CD8-positive, alpha-beta memory T cell (primary cell): ENCODE measurements at places on chromosomes 1 and 21. TPM values are rescaled to one million over a fixed set of nuclear protein-coding genes. Genes with fewer than 3 reads are reported as not detected.

DNA sequence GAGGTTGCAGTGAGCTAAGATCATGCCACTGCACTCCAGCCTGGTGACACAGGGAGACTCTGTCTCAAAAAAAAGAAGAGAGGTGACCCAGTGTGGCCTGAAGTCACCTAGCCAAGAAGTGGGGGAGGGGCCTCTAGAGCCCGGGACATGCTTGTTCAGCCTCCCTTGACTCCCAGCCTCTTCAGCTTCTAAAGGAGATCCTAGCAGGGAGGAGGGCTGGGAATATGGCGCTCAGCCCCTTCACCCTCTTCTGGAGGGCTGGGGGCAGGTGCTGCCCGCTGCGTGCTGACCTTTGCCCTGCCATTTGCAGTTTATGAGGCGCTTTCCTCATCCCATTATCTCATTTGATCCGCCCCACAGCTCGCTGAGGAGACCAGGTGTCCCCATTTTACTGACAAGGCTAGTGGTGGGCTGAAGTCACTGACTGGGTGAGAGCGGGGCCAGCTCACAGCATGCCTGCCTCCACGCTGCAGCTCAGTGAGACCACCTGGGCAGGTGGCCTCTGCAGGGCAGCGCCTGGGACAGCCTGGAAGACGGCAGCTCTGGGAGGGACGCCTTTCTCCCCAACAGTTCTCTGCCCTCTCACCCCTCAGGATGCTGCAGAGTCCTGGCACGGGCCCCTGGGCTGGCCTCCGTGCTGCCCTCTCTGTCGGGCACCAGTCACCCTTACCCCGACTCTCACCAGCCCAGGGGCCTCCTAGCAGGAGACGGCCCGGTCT, 7.5 kb downstream of the ELF3 start:
- no peak for DNase-seq

DNA sequence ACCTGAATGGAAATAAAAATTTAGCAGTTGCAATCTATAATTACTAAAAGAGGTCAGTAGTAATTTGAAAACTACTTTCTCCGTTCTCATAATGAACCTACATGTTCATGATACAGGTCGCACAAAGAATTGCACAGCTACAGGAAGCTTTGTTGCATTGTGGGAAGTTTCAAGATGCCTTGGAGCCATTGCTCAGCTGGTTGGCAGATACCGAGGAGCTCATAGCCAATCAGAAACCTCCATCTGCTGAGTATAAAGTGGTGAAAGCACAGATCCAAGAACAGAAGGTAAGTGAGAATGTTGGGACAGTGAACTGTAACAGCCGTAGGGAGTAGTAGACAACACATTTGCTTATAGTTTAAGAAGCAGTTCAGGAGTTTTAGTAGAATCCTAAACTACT, 68.8 kb upstream of the BMP8A start:
- no peak for DNase-seq

DNA sequence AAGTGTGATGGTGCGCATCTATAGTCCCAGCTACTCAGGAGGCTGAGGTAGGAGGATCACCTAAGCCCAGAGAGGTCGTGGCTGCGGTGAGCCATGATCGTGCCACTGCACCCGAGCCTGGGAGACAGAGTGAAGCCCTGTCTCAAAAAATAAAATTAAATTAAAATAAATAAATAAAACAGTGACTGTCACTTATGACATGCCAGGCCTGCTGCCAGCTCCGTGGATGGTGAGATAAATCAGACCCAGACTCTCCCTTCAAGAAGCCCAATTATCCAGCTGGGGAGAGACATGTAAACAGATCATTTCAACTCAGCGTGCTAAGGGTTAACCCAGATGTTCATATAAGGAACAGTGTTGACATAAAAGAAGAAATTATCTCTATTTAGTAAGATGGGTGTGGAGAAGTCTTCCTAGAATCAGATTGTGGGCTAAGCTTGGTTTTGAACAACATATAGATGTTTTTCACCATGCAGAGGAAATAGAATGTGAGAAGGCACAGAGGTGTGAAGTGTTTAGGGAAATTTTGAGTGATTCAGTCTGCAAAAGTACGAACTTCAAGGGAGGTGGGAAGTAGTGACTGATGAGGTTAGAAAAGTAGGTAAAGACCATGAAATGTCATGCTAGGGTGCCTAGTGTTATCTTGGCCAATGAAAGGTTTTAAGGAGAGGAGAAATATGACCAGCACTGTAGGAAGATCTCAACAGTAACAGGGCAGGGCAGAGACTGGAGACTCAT, 18.3 kb downstream of the YARS1 start:
- DNase-seq: peak; percentile 51

- DNase-seq: peak; percentile 23
Measured at GRCh38 chr1:23553231-23554126, 5.8 kb downstream of the ID3 start.

GRCh38 chr1:224727351-224728289, 111.5 kb downstream of the CNIH3 start:
- no peak for DNase-seq

DNA sequence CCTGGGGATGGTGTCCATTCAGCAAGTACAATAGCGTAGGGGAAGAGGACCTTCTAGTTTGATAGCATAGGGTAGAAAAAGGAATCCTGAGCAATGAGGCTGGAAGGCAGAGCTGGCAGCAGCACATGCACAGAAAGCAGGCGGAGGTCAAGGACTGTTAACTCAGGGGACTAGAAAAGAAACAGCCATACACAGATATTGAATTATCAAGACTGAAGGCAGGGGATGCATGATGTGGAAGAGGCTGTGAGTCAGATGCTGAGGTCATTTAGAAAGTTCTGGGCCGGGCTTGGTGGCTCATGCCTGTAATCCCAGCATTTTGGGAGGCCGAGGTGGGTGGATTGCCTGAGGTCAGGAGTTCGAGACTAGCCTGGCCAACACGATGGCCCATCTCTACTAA, 65.6 kb downstream of the OPTC start:
- DNase-seq: no peak

- DNase-seq: no peak
Measured at GRCh38 chr21:46083791-46084561, 13.9 kb upstream of the COL6A2 start.

GRCh38 chr1:72282271-72283021, at the start of gene NEGR1:
NEGR1 (minus strand) TSS chr1:72282539.
- no peak for DNase-seq

DNA sequence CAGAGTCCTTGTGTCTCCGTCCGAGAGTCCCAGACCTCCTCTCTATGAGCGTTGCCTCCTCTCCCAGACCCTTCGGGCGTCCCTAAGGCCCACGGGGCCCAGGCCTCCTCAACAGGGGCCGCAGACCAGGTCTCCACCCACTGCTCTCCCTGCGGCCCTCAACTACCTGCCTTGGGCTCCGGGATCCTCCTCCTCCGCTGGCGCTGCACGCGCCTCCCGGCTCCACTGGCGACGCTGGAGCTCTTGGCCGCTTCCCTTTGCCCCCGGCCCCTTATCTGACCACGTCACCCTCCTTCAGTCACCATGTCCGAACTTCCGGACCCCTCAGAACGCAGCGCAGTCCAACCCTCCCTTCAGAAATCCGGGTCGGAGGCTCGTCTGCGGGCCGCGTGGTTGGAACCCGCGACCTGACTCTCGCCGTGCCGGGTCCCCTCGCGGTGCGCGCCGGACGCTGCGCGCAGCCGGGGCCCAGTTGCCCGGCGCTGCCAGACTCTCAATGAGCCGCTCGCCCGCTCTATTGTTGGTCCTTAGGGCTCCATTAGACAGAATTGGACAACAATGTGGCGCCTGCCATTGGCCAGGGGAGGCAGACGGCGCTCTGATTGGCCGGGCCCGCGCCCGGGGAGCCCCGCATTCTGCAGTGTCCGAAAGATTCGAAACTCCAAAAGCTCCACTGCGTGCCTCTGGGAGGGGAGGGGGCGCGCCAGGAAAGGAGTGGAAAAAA, at the start of gene DMRTA2:
Gene DMRTA2 (minus strand): TSS at position 498 of the 724 bp plus-strand sequence. CDS start 1,907 bp downstream, outside the sequence.
- no peak for DNase-seq

GRCh38 chr1:156812293-156812990, 4.2 kb downstream of the SH2D2A start:
- DNase-seq: no peak

DNA sequence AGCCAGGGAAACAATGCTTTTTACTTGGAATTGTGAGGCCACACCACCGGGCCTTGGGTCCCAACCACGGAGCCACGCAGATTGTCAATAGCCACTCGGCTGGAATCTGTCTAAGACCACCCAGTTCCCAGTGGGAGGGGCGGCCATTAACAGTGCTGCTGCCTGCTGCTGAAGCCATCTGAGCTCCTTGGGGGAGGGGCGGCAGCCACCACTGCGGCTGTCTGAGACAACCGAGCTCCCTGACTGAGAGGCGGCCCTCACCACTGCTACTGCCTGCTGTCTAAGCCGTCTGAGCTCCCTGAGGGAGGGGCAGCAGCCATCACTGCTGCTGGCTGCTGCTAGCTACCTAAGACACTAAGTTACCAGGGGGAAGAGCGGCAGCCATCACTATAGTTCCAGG, 64.3 kb downstream of the DMRTA2 start:
- DNase-seq: no peak

GRCh38 chr1:2290171-2290578, 62.1 kb downstream of the SKI start:
- no peak for DNase-seq

- no peak for DNase-seq
Measured at GRCh38 chr1:82377201-82377884, 576.6 kb downstream of the ADGRL2 start.

DNA sequence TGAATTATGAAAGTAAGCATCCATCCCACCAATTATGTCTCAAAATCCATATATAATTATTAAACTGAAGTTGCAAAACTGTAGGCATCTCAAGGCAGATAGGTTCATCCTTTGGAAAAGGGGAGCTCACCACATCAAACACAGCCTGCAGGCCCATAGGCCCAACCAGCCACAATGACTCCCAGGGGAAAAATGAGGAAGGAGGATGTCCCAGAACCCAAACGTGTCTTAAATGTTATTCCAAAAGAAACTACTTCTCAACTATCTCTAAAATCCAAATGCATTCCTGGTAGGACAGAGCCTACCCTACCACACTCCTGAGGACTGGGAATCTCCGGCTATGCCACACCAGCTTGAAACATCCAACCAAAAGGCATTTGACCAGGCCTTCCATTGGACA, 12.8 kb downstream of the TIAM1 start:
- no peak for DNase-seq

DNA sequence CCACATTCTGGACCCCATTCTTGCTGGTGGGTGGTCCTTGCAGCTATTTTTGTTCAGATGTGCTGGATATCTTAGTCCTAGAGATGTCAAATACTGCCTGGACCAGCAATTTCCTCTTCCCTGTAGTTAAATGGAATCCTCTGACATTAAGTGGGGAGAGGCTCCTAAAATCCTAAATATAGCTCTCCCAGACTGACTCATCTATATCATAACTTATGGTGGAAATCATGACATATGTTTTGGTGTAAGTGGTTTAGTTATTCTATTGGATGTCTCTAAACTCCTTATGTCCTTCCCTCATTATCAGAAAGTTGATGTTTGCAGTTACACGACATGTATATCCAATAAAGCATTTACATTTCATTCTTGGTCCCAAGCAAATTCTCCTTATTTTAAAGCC, 73.1 kb downstream of the KCNJ6 start:
- no peak for DNase-seq

GRCh38 chr21:29215709-29216108, 83.0 kb upstream of the BACH1 start:
- DNase-seq: no peak

DNA sequence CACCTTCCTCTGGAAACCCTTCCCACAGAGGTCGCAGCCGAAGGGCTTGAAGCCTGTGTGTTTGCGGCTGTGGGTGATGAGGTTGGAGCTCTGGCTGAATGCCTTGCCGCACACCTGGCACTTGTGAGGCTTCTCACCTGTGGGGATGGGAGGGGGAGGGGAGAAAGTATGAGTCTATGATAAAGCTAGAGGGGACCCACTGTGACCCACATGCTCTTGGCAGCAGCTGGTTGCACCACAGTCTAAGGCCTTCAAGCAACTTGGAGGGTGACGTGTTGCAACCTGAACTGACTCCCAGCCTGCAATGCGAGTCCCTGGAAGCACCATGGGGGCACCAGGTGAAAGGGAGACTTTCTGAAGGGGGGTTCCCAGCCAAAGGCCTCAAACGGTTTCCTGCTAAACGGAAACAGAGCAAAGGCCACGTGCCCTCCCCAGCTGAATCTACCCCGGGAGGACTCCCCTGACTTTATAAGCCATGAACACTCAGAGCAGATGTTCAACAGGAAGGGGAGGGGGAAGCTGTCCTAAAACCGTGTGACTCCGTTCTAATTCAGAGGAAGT, 10.6 kb downstream of the GFI1 start:
- peak; percentile 69 for DNase-seq

- no peak for DNase-seq
Measured at GRCh38 chr1:156663178-156663577, 14.0 kb downstream of the NES start.

DNA sequence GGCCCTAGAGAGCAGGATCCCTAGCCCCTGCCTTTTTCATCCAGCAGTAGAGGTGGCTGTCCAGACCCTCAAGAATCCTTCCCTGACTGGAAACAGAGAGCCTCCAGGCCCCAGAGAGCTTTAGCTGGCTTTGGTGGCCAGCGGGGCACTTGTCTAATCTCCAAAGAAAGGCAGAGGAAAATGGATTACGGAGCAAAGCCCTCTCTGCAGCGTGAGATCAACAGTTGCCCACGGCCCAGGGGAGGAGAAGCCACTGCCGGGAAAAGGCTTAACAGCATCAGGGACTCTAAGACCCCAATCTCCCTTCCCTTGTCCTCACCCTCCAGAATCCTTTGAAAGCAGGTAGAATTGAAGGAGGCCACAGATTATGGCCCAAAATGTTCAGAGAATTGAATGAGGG, 35.8 kb upstream of the GRIK3 start:
- DNase-seq: no peak

DNA sequence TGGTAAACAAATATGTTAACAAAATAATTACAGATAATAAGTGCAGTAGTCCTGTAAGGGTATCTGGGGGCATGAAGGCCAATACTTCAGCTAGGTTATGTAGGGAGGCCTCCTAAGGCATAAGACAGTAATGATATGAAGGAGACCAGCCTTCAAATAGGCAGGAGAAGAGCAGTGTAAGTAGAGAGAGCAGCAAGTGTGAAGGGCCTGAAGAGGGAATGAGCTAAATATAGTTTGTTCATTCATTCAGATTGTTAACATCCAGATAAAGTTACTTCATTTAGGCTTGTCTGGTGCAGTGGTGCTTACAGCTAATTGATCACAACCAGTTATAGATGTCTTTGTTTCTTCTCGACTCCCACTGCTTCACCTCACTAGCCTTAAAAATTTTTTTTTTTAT, 71.1 kb downstream of the EPB41 start:
- no peak for DNase-seq

DNA sequence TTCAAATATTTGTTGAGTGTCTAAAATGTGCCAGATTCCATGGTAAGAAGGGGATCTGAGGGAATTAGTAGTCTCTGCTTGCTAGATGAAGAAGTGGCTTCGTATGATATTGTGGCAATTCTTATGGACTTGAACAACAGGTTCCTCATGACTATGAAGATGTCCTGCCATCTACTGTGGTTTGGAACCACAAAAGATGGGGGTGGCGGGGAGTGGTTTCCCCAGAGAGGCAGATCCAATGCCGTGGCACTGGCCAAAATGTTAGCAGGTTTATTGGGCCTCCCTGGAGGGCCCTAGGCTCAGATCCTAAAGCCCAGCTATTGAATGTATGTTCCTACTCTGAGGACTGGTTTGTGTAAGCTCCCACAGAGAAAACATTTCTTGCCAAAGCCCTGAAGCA, 120.8 kb downstream of the RGS2 start:
- no peak for DNase-seq

GRCh38 chr1:16120940-16121410, 34.9 kb downstream of the EPHA2 start:
- DNase-seq: no peak

Gene LCE7A
- not detected for polyA plus RNA-seq

Gene DENND2C
- 0.47 TPM for polyA plus RNA-seq

Gene UBE2U
- polyA plus RNA-seq: not detected

Gene PLD5
- not detected for polyA plus RNA-seq

Gene SLAMF9
- not detected for polyA plus RNA-seq

Gene TPTE
- polyA plus RNA-seq: not detected

Gene S100A1
- polyA plus RNA-seq: 0.07 TPM

Gene GPR25
- polyA plus RNA-seq: 34.0 TPM
